CD4-positive, alpha-beta T cell (primary cell): ENCODE measurements at places on chromosomes 4 and X. TPM values are rescaled to one million over a fixed set of nuclear protein-coding genes. Genes with fewer than 3 reads are reported as not detected.

GRCh38 chr4:76677571-76678326 lies 220.2 kb downstream of the SOWAHB start:
- H3K4me3 ChIP-seq: no peak overlapping the region
- no peak overlapping the region for H3K27ac ChIP-seq
- H3K4me1 ChIP-seq: no peaks in the 10 kb centered on the region
- no peaks in the 10 kb centered on the region for H3K36me3 ChIP-seq
- DNase-seq: no peak

- H3K4me1 ChIP-seq: no peaks in the 10 kb centered on the region
- no peaks in the 10 kb centered on the region for H3K27me3 ChIP-seq
- H3K27ac ChIP-seq: no peak overlapping the region
- no peaks in the 10 kb centered on the region for H3K36me3 ChIP-seq
- no peak overlapping the region for H3K4me3 ChIP-seq
These were observed 448.6 kb downstream of the PCDH18 start for GRCh38 chr4:137083571-137084135.

DNA sequence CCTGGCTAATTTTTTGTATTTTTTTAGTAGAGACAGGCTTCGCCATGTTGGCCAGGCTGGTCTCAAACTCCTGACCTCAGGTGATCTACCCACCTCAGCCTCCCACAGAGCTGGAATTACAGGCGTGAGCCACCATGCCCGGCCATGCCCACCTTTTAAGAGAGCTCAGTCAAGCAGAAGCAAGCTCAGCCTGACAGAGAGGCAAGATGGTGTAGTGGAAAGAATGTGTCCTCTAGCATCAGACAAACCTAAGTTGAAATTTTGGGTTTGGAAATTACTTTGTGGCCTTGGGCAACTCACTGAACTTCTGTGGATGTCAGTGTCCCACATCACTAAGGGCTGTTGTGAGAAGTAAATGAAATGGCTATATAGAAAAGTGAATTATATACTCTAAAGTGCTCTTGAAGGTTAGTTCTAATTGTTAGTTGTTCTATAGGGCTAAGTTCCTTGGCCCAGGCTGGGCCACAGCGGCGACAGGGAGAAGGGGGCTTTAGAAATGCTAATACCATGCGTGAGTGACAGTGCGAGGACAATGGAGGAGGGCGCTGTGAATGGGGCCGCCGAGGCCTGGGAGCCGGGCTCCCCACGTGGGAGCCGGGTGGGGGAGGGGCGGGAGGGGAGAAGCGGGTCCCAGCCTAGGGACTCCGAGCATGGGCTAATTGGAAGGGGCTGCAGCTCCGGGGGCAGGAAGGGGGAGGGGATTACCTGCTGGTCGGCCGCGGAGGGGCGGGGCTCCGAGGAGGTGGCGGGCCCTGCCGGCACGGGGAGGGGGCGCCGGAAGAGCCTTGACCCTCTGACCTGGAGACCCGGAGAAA lies 15.6 kb downstream of the PJA1 start:
- H3K36me3 ChIP-seq: no peaks in the 10 kb centered on the region
- no peak overlapping the region for H3K27ac ChIP-seq
- no peak overlapping the region for H3K4me3 ChIP-seq
- no peak for DNase-seq

- H3K4me3 ChIP-seq: no peak overlapping the region
- H3K27ac ChIP-seq: no peak overlapping the region
- no peak for DNase-seq
- H3K4me1 ChIP-seq: no peaks in the 10 kb centered on the region
- H3K27me3 ChIP-seq: no peaks in the 10 kb centered on the region
These were observed 597.7 kb downstream of the MID1IP1 start for GRCh38 chrX:39398963-39399261.

The CYSLTR1 gene
- 6.6 TPM for total RNA-seq
